ENCODE measurements at places on chromosomes 7 and 10.

DNA sequence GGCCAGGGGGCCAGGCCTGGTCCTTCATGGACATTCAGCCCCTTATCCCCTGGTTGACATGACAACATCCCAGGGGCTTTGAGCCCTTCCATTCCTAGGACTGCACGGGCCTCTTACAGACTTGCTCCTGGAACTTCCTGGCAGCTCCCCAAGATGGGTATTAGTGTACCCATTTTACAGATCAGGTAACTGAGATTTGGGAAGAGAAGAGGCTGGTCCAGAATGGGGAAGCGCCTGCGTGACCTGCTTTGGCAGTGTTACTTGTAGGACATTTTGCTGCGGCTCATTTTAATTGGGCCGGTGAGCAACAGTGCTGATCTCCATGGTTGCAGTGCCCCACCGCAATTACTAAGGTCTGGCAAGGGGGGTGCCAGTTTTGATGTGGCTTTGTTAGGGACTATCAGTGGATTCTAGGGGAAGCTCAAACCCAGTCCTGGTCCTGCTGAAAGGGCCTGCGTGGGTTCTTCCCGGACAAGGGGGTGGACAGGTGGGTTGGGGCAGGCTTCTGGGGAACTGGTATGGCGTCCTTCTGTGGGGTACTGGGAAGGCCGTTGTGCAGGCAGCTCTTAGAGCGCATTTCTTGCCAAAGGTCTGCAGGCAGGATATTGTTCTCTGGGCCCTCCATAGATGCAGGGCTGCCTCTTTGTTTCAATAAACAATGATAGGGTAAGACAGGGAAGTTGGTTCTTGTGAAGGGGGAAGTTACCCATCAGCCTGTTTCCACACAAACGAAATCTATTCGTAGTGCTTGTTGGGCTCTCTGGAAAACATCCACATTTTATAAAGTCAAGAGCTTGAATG, 137.6 kb downstream of the RGS10 start:
- no peak for DNase-seq

DNA sequence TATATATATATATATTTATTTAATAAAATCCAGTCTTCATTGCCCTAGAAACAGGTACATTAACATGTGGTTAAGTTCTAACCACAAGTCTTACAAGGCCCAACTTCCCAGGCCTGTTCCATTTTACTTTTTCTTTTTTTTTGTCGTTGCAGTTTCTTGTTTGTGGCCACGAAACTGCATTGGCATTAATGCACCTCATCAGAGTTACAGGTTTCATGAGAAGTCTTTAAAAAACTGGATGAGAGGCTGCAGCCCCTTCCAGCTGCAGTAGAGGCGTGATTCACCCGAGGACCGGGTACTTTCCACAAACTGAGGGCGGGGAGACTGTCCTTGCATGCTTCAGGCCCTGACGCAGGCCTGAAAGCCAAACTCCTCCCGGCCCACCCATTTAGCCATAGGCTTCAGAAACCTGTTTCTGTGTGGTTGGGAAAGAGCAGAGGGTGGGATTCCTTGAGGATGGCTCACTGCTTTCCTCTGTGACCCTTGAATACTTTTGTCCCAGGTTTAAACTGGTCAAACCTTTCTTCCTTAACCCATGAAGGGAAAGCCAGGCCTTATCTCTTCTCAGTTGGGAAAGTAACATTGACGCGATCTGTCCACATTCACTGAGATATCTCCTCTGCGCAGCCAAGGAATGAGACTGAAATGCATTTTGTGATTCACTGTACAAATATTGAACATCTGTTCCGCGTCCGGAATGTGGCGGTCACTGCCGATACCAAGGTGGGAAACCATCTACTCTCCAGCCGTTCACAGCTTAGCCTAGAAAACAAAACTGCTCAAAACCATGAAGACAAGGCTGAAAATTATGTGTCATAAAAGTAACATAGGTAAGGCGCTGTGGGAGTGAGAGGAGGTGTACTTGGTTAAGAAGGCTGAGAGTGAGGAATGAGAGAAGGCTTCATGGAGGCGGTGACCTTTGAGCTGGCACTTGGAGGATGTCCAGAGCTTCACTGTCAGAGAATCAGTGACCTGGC, 311.7 kb downstream of the GATA3 start:
- DNase-seq = peak; percentile 43

DNA sequence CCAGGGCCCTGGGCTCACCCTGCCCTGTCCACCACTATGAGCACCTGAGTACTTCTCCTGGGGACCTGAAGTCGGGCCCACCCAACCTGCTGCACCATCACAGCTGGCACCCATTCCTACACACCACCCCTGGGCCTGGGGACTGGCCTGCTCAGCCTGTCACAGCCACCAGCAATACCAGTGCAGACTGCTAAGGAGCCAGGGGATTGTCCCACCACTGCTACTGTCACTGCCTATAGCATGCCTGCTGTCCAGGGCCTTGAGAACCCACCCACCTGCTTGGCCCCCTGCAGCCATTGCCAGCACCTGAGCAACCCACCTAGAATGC, 624.8 kb upstream of the FOXK1 start:
- no peak for DNase-seq

DNA sequence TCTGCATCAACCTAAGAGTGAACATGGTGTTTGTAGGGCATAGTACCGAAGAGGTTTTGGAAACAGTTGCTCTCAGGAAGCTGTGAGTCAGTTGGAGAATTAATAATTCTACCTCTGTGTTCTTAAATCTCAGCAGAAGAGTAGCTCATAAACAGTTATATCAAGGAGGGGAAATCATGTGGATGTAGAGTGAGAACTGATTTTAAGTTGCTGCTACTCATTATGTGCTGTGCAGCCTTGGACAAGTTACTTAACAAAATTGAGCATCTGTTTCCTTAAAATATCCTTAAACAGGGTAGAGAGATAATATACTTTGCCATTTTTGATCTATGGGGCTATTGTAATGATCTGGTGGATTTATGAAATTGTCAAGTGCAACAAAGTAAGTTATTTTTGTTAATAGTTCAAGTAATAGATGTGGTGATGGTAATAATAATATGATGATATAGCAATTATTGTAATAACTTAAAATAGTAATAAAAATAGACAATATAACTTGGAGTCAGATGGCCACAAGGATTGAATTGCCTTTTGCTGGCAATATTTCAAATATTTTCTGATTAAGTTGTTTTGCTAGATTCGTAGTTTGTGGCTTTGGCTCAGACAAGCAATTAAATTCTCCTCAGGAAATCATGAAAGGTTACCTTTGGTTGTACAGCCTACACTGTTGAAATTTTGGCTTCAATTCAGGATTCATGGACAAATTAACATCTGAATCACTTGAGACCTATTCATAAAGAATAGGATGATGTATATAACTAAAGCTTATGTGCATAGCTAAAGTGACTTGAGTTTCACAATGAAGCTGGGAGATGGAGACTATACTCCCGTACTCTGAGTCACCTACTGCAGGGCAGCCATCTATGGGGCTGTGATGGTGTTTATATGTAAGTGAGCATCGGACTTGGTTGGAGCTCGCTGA, 228.5 kb downstream of the CDK14 start:
- DNase-seq = no peak

DNA sequence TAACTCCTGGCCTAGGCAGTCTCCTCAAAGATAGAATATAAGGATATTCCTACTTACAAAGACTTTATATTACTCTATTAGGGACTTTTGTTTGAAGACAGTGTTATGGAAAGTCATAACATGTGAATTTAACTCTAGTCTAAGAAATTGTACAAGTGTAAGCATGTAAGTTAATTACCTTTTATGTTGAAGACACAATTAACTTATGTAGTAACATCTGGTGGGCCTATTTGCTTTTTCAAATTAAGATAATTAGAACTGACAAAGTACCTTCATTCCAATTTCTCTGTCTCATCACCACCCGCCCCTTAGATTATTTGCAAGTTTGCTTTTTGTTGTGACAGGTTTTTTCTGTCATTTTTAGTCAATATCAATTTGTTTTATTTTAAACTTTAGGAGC, 126.0 kb upstream of the THSD7A start:
- DNase-seq = no peak

GRCh38 chr10:94122211-94122610, 128.5 kb downstream of the PLCE1 start:
- DNase-seq = no peak

DNA sequence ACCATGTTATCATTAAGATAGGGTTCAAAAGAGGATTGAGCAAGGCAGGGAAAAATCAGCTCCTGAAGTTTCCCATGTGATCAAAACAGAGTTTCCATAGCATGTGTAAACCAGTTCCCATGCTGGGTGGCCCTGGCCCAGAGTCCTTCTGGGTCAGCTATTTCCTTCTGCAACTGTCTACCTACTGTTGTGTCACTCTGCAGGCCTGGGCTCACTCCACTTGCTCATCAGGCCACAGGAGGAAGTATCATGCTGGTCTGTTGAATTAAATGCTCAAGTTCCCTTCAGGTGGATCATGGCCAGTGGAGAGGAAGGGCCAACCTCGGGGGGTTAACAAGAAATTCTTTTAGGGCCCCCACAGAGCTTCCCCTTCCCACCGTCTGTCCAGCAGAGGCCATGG, 104.7 kb downstream of the GFRA1 start:
- no peak for DNase-seq

GRCh38 chr10:49109669-49110340, 5.5 kb downstream of the VSTM4 start:
- no peak for DNase-seq

DNA sequence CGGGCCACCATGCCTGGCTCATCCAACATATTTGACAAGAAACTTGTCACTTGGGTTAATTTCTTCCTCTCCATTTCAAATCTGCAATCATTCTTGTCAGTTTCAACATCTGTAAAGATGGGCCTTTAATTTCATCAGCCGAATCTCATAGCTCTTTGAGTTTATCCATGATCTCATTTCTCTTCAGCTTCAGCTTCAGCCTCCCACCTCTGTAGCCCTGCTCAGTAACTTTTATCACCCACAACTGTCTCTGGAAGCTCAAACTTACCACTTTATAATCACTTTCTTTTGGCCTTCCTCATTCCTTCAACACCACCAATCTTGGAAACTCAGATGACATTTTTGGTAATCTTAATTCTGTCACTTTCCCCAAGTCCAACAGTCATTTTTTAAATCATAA, 83.2 kb downstream of the CPED1 start:
- no peak for DNase-seq

DNA sequence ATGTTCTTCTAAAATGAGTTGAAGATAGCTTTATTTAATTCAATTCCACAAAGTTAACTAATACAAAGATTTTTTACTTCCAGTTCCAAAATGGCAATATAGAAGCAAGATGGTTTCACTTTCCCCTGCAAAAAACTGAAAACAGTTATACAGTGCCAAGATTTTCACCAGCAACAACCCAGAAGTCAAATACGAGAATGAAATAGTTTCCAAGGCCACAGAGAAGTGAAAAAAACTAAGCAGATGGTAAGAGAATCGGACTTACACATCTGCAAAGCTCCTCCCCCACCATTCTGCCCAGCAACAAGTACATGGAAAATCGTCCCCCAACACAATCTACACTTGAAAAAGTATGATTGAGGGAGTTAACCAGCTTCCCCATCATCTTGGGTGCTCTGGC, 30.3 kb upstream of the KEL start:
- DNase-seq = no peak

DNA sequence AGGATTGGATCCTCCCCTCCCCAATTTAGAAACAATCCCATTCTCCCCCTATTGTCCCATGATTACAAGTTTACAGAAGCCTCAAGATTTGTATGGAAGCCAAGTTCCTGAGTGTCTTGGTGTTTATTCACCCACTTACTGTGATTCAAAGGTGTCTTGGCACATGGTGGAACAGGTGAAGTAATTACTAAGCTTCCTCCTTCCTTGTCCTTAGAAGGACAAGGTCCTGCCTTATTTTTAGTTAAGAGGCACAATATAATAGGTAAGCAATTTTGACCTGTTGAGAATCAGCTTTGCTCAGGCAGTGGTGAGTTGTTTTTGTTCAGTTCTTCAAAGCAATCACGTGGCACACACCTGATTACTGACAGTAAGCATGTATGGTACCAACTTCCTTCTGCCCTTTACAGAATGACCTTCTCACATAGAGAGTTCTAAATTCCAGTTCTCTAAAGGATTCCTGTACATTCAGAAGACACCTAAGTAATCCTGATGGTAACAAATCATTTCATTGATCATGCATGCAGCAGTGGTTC, 60.7 kb upstream of the SLC13A1 start:
- no peak for DNase-seq

DNA sequence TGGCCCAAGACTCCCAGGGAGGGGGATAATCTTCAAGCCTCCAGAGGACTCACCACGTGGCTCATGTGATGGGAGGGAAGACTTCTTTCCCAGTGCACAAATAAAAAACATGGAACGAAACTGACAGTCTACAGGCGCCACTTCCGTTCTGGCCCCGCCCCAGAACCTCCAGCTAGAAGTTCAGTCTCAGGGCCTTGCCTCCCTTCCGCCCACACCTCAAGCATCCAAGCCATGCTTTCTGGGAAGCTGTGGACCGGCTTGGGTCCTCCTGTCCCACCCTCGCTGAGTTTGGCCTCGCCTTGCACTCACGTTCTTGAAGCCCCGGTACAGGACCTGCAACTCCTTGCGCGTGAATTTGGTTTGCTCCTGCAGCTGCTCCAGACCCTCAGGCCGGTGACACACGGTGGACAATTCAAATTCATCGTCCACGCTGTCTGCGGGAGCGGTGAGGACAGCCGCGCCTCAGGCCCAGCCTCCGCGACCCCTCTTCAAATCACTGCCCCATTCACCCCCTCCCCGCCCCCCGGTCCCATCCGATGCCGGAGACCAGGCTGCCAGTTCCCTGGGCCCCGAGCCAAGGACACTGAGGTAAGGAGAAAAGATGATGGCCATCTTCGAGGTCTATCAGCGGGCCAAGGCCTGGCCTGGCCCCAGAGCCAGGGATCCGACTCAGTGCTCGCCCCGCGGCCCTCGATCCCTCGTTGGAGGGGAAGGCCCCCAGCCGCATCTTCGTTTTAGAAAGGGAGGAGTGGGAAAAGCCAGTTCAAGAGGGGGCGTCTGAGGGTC, 10.7 kb upstream of the OGA start:
- no peak for DNase-seq

- no peak for DNase-seq
Measured at GRCh38 chr10:69439813-69440506, 11.3 kb upstream of the TSPAN15 start.
